ENCODE measurements at places on chromosomes 3 and 15. TPM values are rescaled to one million over a fixed set of nuclear protein-coding genes. Genes with fewer than 3 reads are reported as not detected.

DNA sequence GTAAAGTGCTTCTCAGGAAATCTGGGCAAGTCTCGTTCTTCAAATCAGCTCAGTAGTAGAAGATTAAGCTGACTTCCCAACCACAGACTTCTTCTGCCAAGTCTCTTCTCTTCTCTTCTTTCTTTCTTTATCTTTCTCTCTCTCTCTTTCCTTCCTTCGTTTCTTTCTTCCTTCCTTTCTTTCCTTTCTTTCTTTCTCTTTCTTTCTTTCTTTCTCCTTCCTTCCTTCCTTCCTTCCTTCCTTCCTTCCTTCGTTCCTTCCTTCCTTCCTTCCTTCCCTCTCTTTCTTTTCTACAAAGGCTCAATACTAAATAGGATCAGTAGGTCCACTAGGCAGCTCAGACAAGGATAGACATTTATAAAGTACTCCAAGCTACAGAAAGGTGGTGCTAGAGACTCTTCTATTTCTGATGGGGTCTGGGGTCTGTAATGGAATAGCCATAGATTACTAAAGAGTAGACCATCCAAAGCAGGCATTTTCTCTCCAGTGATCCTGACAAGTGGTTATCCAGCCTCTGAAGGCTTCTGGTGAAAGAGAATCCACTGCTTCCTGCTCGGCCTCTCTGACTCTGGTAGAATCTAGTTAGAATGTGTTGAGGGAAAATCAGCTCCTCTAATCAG, 100.8 kb downstream of the TPRG1 start:
- DNase-seq: no peak
- no peak overlapping the region for H3K4me3 ChIP-seq
- H3K4me1 ChIP-seq: no peaks in the 10 kb centered on the region
- no peaks in the 10 kb centered on the region for H3K27me3 ChIP-seq

DNA sequence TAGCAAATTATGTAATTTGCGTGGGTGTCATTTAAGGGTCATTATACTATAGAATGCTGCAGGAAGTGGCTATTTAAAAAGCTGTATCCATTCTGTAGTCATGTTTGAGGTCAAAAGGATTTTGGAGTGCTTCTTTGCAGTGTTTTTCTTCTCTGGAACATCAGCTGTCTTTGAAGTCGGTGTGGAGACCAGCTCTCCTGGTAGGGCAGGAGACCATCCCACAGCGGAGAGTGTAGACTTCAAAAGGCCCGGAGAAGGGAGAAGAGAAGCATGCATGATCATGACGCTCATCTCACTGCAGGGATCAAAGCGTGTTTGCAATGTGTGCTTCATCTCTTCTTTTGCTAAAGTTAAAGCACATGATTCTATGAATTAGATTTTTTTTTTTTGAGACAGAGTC, 19.9 kb downstream of the PXK start:
- H3K4me3 ChIP-seq: no peak overlapping the region
- H3K4me1 ChIP-seq: no peaks in the 10 kb centered on the region
- no peaks in the 10 kb centered on the region for H3K27me3 ChIP-seq

DNA sequence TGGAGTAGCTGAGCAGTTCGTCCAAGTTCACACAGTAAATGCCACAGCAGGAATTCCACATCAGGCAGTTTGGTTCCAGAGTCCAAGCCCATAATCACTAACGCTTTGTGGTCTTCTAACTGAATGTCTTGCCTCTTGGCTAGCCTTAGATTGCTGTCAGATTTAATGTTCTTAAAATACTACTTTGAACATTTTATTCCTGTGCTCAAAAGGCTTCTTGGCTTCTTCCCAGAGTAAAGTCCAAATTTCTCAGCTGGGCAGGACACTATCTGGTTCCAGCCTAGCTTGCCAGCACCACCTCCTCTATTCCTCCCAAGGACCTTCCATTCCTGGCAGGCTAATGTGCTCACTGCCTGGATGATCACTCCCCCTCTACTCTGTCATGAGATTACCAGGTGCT, 256.9 kb downstream of the SQOR start:
- no peaks in the 10 kb centered on the region for H3K4me1 ChIP-seq
- H3K36me3 ChIP-seq: no peaks in the 10 kb centered on the region
- no peak overlapping the region for H3K27ac ChIP-seq
- H3K27me3 ChIP-seq: no peaks in the 10 kb centered on the region
- no peak overlapping the region for H3K4me3 ChIP-seq

DNA sequence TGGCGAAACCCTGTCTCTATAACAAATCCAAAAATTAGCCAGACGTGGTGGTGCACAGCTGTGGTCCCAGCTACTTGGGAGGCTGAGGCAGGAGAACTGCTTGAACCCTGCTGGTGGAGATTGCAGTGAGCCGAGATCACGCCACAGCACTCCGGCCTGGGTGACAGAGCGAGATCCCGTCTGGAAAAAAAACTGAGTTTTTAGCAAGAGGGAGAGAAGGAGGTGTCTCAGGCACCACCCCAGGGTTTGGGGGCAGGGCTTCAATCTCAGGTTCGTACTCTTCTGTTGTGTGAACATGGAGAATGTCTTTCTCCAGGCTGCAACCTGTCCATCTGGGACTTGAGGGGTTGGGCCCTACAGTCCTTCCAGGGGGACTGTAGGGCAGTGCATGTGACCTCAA, 2.7 kb downstream of the CHRNA3 start:
- H3K4me3 ChIP-seq: no peak overlapping the region
- peaks cover 12% of the 10 kb centered on the region for H3K4me1 ChIP-seq
- no peaks in the 10 kb centered on the region for H3K36me3 ChIP-seq
- H3K27ac ChIP-seq: no peak overlapping the region

DNA sequence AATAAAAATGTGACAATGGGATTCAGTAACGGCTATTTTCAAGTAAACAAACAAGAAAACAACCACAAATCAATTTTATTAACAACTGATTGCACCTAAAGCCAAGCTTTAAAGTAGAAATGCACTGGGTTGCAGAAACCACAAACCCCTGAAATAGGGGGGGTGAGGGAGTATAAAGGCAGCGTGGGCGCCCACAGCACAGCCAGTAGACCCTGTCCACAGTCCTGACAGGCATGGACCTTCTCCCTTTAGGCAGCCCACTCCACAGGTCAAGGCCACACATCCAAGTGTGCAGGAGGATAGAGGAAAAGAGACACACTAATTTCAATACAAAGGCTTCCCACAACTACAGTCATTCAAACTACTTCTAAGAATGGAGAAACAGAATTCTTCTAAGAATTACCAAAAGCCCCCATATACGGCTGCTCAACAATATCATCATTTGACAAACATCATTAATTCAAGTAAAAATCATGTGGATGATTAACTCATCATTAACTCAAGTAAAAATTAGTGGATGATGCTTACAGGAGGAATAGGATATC, 48.7 kb downstream of the CHSY1 start:
- no peak overlapping the region for H3K4me3 ChIP-seq
- no peak overlapping the region for H3K27ac ChIP-seq
- H3K36me3 ChIP-seq: no peaks in the 10 kb centered on the region
- no peak for DNase-seq

GRCh38 chr15:51186181-51186705, 91.5 kb upstream of the TNFAIP8L3 start:
- no peak overlapping the region for H3K27ac ChIP-seq
- peaks cover 2% of the 10 kb centered on the region for H3K4me1 ChIP-seq
- H3K36me3 ChIP-seq: no peaks in the 10 kb centered on the region
- no peak overlapping the region for H3K4me3 ChIP-seq
- H3K27me3 ChIP-seq: no peaks in the 10 kb centered on the region
- no peak for DNase-seq

DNA sequence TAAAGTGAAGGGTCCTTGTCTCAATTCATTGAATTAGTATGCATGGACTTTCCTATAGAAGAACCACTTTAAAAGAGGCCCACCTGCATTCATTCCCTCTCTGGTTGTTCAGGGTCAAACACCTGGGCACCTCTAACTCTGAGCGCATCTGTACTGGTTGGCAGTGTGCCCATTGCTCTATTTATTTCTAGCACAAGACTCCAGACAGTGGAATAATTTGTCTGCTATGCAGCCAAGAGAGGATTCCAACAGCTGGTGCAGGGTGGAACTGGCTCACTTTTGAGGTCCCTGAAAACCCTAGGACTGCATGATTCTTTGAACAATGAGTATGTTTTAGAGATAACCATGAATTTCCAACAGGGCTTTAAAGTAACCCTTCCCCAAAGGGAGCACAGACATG, 57.9 kb downstream of the CCDC33 start:
- no peak for DNase-seq
- H3K27ac ChIP-seq: no peak overlapping the region
- H3K36me3 ChIP-seq: no peaks in the 10 kb centered on the region
- H3K27me3 ChIP-seq: peaks cover 6% of the 10 kb centered on the region

DNA sequence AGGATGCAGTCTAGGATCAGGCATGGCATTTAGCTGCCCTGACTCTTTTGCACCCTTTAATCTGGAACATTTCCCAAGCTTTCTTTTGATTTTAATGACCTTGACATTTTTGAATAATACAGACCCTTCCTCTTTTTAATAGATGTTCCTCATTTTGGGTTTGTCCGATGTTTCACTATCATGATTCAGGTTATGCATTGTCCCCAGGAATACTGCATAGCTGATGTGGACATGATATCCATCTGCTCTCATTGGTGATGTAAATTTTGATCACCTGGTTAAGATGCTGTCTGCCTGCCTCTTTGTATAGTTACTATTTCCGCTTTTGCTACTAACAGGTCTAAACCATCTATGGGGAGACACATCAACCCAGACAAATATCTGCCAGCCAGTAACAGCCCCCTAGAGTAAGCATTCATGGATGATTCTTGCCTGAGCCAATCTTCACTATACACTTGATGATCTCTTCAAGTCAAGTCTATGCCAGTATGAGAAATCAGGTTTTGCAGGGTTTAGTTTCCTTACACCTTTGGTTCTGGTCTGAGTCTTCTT, 50.6 kb upstream of the ULK4 start:
- no peak for DNase-seq
- H3K36me3 ChIP-seq: no peaks in the 10 kb centered on the region
- peak overlapping the region; percentile 85 for H3K4me3 ChIP-seq

DNA sequence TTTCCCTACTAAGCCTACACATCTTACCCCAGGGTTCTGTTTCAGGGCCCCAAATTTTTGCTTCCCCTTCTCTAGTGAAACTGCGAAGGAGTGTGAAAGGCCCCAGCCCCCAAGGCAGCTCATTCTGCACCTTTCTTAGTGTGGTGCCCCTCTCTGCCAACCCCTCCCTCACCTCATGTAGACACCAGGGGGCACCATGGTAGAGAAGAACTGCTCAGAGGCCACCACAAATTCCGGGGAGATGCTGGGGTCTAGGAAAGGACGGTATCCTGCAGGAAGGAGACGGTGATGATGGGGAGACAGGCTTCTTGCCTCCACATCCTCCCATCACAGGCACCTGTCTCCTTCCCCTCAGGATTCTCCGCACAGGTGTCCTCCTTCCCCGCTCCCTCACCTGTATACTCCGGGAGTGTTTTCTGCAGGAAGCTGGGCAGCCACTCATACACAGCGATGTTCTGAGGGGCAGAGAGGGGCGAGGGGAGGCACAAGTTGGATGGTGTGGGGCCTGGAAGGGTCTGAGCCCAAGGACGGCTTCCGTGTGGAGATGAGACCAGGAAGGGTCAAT, 3.6 kb downstream of the DUOX2 start:
- H3K4me1 ChIP-seq: peaks cover 19% of the 10 kb centered on the region
- H3K27me3 ChIP-seq: peaks cover 39% of the 10 kb centered on the region
- H3K4me3 ChIP-seq: no peak overlapping the region
- H3K36me3 ChIP-seq: no peaks in the 10 kb centered on the region
- no peak for DNase-seq

Gene SLC6A11
- total RNA-seq: not detected

Gene COL7A1
- total RNA-seq: 0.49 TPM

Gene VILL
- 12.4 TPM for total RNA-seq

Gene SAXO2
- total RNA-seq: 5.7 TPM
